ENCODE measurements at places on chromosomes 1 and 21.

DNA sequence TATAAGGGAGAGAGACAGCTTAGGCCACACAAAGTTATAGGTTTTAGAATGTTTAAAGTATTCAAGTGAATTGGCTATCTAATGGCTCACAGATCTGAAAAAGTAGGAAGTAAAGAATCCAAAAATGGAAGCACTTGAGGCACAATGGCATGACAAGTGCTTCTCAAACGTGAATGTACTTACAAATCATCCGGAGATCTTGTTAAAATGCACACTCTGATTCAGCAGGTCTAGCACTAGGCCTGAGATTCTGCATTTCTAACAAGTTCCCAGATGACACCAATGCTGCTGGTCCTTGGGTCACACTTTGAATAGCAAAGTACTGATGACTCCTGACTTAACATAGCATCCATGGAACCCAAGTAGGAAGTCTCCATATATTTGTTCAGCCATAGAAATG, 20.9 kb upstream of the AGL start:
- no peak overlapping the region for H3K27ac ChIP-seq
- no peaks in the 10 kb centered on the region for H3K27me3 ChIP-seq
- no peaks in the 10 kb centered on the region for H3K36me3 ChIP-seq
- no peaks in the 10 kb centered on the region for H3K4me1 ChIP-seq

GRCh38 chr1:163267962-163268361, 53.8 kb upstream of the NUF2 start:
- no peak overlapping the region for H3K4me3 ChIP-seq
- H3K27ac ChIP-seq = no peak overlapping the region
- H3K27me3 ChIP-seq = no peaks in the 10 kb centered on the region
- no peaks in the 10 kb centered on the region for H3K36me3 ChIP-seq

DNA sequence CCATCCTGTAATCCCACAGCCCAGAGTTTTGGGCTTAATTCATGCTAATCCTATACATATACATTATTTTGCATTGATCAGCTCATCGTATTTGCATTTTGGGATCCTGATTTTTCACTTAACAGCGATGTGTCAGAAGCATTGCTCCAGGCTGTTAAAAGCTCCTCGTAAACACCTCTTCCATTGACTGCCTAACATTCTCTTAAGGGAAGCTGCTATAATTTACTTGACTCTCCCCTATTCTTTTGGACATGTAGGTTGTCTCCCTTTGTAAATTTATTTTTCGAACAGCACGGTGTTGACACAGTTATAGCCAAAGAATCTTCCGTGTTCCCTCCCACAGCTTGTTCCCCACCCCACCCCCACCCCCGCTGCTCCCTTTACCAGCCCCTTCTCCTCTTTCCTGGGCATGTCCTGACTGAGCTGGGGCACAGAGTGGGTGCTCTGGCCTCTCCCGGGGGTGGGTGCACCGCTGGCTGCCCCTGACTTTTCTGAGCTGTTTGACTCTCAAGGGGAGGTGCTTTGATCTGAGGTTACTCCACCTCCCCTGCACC, 22.8 kb downstream of the LDLRAP1 start:
- peaks cover 19% of the 10 kb centered on the region for H3K36me3 ChIP-seq
- H3K27me3 ChIP-seq = no peaks in the 10 kb centered on the region
- peak overlapping the region; percentile 83 for H3K27ac ChIP-seq
- DNase-seq = no peak
- H3K4me1 ChIP-seq = peaks cover 54% of the 10 kb centered on the region
- H3K4me3 ChIP-seq = no peak overlapping the region

DNA sequence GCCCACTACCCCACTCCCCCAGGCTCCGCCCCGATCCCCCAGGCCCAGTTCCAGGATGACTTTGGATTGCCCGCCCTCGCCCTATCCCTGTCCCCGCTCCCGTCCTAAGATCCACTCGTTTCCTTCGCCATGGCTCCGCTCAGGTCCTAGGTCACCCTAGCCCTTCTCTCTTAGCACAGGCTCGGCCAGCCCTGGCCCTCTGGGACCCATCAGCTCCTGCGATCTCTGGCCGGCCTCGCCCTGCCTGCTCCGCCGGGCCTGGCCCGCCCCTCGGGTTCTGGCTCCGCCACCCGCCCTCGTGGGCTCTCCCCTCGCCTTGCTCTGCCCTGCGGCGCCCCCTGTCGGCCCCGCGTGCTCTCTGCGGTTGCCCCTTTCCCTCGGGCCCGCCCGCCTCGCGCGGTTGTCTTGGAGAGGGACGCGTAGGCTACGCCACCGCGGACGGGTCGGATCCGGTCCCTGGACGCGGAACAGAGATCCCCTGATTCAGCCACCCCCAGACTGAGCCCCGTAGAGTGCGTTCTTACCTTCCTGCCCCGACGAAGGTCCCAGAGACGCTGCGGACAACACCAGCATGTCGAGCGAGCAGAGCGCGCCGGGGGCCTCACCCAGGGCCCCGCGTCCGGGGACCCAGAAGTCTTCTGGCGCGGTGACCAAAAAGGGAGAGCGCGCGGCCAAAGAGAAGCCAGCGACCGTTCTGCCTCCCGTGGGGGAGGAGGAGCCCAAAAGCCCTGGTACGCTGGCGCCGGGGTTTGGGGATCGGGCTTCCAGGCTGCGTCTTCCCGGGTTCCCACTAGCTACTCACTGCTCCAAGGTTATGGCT, at the start of gene LRRC71:
Gene LRRC71, plus strand, starts transcription at position 400 of the 820 bp plus-strand sequence. Its CDS starts 172 bp downstream, at position 572.
- DNase-seq = peak; percentile 83
- peaks cover 29% of the 10 kb centered on the region for H3K4me1 ChIP-seq
- peak within 1 kb of the TSS; percentile 44 for H3K4me3 ChIP-seq
- peaks cover 30% of the 10 kb centered on the region for H3K36me3 ChIP-seq

- peaks cover 61% of the 10 kb centered on the region for H3K4me1 ChIP-seq
- H3K4me3 ChIP-seq = peak overlapping the region; percentile 71
- no peaks in the 10 kb centered on the region for H3K27me3 ChIP-seq
- DNase-seq = peak; percentile 90
- no peaks in the 10 kb centered on the region for H3K36me3 ChIP-seq
Measured at GRCh38 chr1:207963427-207964194, 52.7 kb upstream of the CD34 start.

DNA sequence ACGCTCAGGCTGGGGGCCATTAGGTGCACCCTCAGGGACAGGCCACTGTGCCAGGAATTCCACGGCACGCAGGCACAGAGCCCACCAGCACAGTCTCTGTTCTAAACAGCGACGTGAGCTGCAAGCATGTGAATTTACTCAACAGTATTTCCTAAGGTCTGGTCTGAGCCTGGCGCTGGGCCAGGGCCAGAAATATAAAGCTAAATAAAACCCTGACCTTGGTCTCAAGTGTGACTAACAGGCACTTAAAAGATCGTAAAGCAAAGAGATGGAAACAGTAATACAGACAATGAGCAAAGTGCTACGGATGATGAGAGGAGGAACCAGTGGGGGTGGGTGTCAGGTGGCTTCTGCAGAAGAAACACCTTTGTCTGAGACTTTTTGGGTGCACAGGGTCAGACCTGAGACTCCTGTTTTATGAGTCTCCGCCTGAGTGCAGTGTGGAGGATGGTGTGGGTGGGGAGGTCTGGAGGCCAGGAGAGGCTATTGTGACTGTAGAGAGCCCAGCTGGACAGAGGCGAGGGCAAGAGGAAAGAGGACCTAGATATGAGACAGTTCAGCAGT, 53.4 kb upstream of the EDN2 start:
- H3K4me3 ChIP-seq = peak overlapping the region; percentile 23
- no peaks in the 10 kb centered on the region for H3K27me3 ChIP-seq
- peak; percentile 80 for DNase-seq
- H3K36me3 ChIP-seq = no peaks in the 10 kb centered on the region
- peak overlapping the region; percentile 85 for H3K27ac ChIP-seq

GRCh38 chr1:25503551-25504426, 39.6 kb upstream of the LDLRAP1 start:
- peak; percentile 52 for DNase-seq
- H3K36me3 ChIP-seq = peaks cover 5% of the 10 kb centered on the region
- no peak overlapping the region for H3K27ac ChIP-seq

- no peaks in the 10 kb centered on the region for H3K36me3 ChIP-seq
- H3K4me3 ChIP-seq = no peak overlapping the region
- no peaks in the 10 kb centered on the region for H3K4me1 ChIP-seq
- no peak overlapping the region for H3K27ac ChIP-seq
- no peak for DNase-seq
- H3K27me3 ChIP-seq = no peaks in the 10 kb centered on the region
Measured at GRCh38 chr21:17650292-17650691, 37.6 kb upstream of the BTG3 start.

DNA sequence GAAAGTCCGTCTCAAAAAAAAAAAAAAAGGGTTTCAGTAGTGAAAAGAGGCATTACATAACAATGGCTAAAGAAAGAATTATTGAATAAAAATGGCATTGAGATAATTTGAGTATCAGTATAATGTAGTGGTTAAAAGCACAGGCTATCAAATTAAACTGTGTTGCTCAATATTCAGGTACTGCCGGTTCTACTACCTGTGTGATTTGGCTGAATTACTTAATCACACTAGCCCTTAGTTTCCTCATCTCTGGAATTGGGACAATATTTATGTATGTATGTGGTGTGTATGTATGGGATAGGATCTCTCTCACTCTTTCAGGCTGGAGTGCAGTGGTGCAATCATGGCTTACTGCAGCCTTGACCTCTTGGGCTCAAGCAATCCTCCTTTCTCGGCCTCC, 56.1 kb upstream of the TEKT2 start:
- H3K4me1 ChIP-seq = no peaks in the 10 kb centered on the region
- DNase-seq = no peak
- no peak overlapping the region for H3K4me3 ChIP-seq
- H3K27me3 ChIP-seq = no peaks in the 10 kb centered on the region
- no peak overlapping the region for H3K27ac ChIP-seq

GRCh38 chr1:31714442-31715086, 10.7 kb upstream of the COL16A1 start:
- H3K27me3 ChIP-seq = no peaks in the 10 kb centered on the region
- peak overlapping the region; percentile 99 for H3K27ac ChIP-seq
- H3K4me3 ChIP-seq = peak overlapping the region; percentile 69
- DNase-seq = peak; percentile 69

GRCh38 chr1:59108481-59109317, 188.2 kb upstream of the FGGY start:
- H3K4me3 ChIP-seq = no peak overlapping the region
- peaks cover 15% of the 10 kb centered on the region for H3K4me1 ChIP-seq

DNA sequence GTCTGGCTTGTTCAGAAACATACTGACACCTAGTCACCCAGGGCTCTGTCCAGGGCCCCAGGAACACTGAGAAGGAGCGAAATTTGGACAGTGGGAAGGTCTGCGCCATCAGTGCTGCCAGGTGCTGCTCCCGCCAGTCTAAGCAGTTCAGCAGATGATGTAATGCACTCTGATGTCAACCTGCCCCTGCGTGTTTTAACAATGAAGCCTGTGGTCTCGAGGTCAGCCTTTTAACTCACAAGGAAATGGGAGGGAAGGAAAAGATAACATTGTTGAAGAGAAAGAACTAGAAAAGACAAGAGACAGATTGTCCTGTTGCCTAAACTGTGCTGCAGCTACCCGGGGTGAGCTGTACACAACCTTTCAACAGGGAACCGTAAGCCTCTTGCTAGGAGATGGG, 126.6 kb upstream of the IFFO2 start:
- H3K36me3 ChIP-seq = peaks cover 97% of the 10 kb centered on the region
- peak overlapping the region; percentile 75 for H3K27ac ChIP-seq
- H3K4me3 ChIP-seq = no peak overlapping the region
- H3K4me1 ChIP-seq = peaks cover 38% of the 10 kb centered on the region
- H3K27me3 ChIP-seq = no peaks in the 10 kb centered on the region

GRCh38 chr1:119841306-119841705, 30.0 kb upstream of the REG4 start:
- no peak overlapping the region for H3K4me3 ChIP-seq
- no peak overlapping the region for H3K27ac ChIP-seq
- H3K27me3 ChIP-seq = peaks cover 12% of the 10 kb centered on the region

All from left ventricle myocardium inferior (tissue), 1 donor.